ENCODE measurements at places on chromosomes 7 and 10. TPM values are rescaled to one million over a fixed set of nuclear protein-coding genes. Genes with fewer than 3 reads are reported as not detected.

The GJD4 gene
- not detected for total RNA-seq

The DKK1 gene
- total RNA-seq, result 3.0 TPM

The MEST gene
- total RNA-seq, result 68.1 TPM

The AGR2 gene
- 0.49 TPM for total RNA-seq

The UPK3B gene
- 0.98 TPM for total RNA-seq

The OR2A1 gene
- under 0.01 TPM for total RNA-seq

The FAM25C gene
- total RNA-seq, result not detected
